ENCODE measurements at places on chromosomes 3 and 15.

DNA sequence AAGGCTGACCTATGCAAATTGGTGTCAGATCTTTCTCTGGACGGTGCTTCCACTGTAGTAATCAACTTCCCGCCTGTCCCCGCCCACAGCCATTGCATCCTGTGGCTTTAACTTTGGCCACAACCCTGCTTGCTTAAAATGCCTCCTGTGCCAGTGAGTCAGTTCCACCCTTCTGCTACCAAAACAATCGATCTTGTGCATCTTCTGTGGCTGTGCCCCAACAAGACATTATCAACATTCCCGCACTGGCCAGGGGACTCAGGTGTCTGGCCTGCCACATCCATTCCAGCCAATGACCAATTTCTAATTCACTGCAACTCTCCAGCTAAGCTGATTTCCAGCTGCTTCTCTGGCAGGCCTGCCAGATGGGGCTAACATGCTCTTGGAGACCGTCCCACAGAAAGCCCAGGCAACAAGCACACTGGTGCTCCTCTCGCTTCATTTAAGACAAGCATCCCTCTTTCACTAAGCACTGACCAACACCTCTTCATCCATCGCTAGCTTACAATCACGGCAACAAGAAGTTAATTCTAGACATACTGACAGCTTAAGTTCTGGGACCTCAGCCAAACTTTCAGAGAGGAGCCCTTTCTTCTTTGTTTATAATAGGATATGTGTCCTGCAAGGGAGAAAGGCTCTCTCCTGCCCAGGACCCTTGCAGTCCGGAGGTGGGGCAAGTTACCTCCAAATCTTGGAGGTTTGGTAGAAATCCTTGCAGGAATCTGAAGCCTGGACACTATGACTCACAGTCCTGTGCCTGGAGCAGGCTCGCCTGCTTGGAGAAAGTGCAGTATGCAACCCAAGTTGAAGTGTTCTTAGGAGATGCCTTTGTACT is 6.7 kb downstream of the CA12 start:
- peak; percentile 51 for DNase-seq

- no peak for DNase-seq
Measured at GRCh38 chr3:67940210-67940952, 286.0 kb upstream of the SUCLG2 start.

DNA sequence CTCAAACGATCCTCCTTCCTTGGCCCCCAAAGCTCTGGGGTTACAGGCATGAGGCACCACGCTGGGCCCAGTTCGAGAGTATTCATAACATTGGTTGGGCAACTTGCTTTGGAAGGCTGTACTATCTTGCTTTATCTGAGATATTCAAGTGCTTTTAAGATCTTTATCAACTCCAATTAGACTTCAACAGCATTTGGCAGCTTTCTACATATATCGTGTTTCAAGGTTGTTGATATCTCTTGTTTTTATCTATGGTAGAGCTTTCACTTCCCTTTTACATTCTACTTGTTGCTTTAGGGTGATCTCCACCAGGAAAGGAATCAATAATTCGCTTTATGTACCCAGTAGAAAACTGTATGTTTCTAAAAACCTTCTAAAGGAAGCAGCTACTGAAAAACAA is 395.3 kb downstream of the IL5RA start:
- no peak for DNase-seq

DNA sequence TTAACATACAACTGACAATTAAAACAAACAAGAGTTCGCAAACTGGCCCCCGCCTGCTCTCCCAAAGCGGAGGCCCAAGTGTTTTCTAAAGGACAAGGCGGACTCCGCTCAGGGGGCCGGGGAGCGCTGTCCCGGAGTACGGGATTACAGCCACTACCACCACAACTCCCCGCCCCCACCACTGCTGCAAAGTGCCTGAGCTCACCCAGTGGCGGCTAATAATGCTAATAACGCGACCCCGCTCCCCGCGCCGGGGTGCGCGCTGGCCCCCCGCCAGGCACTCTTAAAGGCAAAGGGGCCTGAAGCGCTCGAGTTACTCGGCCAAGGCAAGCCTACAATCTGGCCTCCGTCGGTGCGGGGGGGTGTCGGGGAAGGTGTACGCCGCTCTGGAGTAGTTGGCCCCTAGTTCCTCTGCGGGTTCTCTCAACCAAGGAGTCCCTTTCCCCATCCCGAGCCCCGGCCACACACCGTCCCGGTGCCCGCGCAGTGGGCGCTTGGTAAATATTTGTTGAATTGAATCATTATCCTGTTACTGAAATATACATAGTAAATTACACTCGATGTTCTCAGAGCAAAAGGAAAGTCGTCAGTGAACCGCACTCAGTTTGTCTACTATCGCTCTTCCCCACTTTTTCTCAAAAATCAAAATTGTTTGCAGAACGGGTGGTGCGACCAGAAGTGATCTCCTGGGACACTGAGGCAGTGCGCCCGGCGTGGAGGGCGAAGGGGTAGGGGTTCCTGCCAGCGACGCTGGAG is 827 bp downstream of the WNT5A start:
- peak; percentile 71 for DNase-seq

- no peak for DNase-seq
Measured at GRCh38 chr3:125990253-125990970, 21.4 kb downstream of the ROPN1B start.

GRCh38 chr15:85639752-85640381 is 154.9 kb downstream of the KLHL25 start:
- no peak for DNase-seq

GRCh38 chr3:183202004-183202722 is 39.6 kb upstream of the LAMP3 start:
- no peak for DNase-seq

DNA sequence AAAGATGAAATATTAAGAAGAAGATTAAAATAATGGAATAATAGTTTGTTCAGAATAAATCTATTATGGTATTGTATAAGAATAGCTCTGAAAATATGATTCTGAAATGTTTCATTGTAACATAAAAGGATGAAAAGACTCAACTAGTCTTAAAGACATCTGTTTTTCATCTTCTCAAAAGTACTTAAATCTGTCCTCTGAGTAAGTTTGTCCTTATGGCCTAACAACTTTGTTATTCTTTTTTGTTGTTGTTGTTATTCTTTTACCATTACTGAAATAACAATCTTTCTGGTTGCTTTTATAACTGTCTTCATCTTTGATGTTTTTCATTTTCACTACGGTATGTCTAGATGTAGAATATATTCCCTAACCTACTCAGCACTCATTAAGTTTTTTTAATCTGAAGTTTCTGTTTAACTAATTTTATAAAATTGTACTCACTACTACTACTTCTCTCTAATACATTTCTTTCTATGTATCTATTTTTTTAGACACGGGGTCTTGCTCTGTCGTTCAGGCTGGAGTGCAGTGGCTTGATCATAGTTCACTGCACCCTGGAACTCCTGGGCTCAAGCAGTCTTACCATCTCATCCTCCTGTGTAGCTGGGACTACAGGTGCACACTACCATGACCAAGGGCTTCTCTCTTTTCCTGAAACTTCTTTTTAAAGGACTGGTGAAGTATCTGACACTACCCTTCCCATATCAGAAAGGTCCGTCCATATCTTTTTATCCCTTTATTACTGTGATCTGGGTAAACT is 240.7 kb downstream of the PCCB start:
- no peak for DNase-seq

DNA sequence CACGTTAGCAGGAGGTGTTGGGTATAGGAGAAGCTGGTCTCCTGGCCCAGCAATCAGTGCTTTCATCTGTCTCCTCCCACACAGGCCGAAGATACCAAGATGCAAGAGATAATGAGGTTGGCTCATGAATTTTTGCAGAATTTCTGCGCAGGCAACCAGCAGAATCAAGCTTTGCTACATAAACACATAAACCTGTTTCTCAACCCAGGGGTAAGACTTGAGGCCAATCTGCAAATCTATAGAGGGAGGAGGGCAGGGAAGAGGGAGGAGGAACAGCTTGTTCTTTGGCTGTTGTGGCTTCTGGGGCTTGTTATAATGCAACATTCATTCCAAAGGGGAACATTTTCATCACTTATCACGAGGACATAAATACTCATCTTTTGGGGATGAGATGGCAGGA is 195.3 kb downstream of the ITPR1 start:
- DNase-seq = no peak

DNA sequence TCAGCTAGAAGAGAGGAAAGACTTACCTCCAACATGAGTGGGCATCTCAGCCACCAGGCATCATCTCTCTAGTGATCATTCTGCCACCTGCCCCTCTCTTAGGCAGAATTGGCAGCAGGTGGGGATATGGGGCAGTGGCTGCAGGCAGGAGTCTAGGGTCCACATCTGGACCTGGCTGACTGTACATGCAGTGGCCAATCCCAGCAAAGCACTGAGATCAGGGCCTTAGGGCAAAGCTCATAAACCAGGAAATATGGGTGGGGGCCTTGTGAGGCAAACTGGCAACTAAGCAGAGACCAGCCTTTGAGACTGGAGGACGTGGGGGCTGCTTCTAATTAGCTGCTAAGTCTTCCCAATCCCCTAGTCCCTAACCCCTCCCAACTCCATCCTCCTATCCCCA is 12.9 kb downstream of the POMGNT2 start:
- no peak for DNase-seq

- no peak for DNase-seq
Measured at GRCh38 chr3:152461460-152461859, 192.7 kb downstream of the MBNL1 start.

DNA sequence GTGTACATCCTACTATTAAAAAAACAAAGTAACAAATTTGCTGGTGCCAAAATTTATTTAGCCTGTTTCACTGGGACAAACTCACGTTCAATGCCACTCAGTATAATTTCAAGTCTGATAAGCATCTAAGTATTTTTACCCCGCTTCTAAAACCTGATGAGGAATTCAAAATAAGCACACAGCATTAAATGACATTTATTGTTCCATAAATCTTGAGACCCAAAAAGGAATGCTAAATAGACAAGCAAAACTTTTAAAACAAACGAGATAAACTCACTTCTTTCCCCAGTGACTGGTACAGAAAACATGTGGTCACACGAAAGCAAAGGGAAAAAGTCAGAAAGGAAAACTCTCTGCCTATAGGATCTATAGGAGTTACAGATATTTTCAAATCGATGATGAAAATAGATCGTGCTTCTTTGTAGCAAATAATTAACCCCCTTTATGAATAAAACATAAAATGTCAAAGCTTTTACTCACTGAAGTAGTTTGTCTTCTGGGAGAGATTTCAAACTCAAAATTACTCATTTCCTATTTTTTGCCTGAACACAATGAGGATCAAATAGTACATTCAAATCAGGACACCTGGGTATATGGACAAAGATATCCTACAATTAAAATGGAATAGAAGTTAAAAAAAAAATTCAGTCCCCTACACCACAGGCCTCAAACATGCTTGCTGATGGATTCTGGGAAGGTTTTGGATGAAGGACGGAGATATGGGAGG is 51.7 kb downstream of the UBP1 start:
- DNase-seq = no peak

DNA sequence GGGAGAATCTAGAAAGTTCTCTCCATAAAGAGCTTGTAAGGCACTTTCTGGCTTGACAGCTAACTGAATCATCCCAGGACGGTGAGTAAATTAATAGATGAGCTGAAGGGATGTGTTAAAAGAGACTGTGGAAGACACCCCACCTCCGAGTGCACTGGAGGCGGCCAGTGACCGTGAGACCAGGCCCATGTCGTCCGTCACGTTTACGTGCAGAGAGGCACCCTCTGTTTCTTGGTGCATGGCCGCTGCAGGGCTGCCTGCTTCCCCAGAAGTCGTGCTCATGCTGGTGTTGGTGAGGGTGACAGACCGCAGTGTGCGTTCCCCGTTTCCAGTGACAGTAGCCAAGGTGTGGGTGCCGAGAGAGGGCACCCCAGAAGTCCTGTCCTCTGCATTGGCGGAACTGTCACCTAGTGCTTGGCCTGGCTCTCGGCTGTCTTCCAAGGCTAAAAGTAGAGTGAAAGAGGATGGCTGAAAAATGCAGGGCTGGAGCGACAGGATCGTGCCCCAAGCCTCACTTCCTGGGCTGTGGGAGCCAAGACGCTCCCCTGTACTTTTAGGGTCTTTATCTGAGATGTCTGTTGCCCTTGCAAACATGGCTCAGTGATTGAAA is 41.1 kb downstream of the HEG1 start:
- no peak for DNase-seq

- no peak for DNase-seq
Measured at GRCh38 chr15:80556694-80557367, 138.3 kb upstream of the ABHD17C start.

DNA sequence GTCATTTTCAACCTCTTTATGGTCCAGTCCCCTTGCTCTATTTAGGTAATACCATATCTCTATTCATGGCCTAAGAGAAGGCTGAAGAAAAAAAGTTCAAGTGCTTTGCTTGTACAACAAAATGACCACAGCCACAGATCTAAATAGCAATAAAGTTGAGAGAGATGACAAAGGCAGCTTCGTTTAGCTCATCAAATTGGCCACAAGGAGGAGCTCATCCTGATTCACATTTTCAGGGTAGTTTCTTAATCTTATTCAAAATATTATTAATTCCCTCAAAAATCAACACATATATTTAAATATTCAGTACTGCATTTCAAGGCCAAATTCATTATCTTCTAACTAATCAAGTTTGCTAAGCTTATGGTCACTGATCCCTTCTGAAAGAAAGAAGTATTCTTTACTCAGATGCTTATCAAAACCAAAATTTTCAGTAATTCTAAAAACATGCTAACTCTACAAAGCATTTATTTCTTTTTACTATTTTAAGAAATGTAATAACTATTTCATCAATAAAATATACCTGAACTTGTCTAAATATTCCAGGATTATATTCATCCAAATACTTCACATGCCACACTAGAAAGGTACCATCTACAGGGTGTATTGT is 85.5 kb downstream of the DMXL2 start:
- DNase-seq = no peak

GRCh38 chr3:187186801-187187421 is 10.4 kb upstream of the RTP1 start:
- peak; percentile 83 for DNase-seq

GRCh38 chr3:189165092-189165612 is 6.6 kb upstream of the TPRG1 start:
- DNase-seq = no peak

GRCh38 chr3:73908218-73908617 is 283.5 kb upstream of the PDZRN3 start:
- no peak for DNase-seq

DNA sequence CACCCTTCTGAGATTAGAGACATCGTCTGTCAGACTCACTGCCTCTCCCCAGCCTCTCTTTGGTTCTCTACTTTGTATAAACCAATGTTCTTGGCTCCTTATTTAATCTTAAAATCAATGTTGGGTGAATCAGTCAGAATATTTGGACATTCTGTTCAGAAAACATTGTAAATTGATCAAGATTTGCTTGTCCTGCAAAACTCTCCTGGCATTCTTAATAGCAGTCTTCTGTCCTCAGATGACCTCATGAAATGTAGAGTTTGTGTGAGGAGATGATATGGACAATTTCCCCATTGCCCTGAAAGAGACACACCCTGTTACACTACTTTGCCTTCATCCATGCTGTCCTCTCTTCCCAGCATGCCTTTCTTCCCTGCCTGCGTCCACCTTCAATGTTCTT is 33.6 kb downstream of the CD200R1L start:
- no peak for DNase-seq

DNA sequence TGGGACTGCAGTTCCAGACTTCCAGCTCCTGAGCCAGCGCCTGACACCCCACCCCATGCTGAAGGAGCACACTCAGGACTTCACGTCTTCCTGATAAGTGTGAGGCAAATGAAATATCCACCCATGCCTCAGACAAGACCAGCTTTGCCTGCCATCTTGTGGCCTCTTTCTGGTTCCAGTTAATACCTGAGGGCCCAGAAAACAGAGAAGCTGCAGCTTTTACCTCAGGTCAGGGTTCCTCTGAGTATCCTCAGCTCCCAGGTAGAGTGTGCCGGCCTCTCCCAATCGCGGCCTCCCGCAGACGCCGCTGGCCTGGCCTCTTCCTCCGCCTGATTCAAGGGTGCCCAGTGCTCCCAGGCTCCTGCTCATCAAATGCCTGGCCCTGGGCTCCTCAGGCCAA is 5.1 kb upstream of the KLHL6 start:
- DNase-seq = no peak

All from HS-27A (cell line).